Activated CD8-positive, alpha-beta memory T cell treated with anti-CD3 and anti-CD28 coated beads, Interleukin-2, amount 50 U/mL, for 4 hours (primary cell): ENCODE measurements at places on chromosomes 12 and 14.

- DNase-seq = no peak
Measured at GRCh38 chr12:107967170-107967569, 161.9 kb upstream of the WSCD2 start.

GRCh38 chr12:18483698-18484325 is 222.5 kb downstream of the PIK3C2G start:
- DNase-seq = no peak

- DNase-seq = no peak
Measured at GRCh38 chr14:104149617-104150135, 11.3 kb downstream of the KIF26A start.

GRCh38 chr12:12696562-12697383 is 790 bp upstream of the GPR19 start:
- DNase-seq = peak; percentile 88

DNA sequence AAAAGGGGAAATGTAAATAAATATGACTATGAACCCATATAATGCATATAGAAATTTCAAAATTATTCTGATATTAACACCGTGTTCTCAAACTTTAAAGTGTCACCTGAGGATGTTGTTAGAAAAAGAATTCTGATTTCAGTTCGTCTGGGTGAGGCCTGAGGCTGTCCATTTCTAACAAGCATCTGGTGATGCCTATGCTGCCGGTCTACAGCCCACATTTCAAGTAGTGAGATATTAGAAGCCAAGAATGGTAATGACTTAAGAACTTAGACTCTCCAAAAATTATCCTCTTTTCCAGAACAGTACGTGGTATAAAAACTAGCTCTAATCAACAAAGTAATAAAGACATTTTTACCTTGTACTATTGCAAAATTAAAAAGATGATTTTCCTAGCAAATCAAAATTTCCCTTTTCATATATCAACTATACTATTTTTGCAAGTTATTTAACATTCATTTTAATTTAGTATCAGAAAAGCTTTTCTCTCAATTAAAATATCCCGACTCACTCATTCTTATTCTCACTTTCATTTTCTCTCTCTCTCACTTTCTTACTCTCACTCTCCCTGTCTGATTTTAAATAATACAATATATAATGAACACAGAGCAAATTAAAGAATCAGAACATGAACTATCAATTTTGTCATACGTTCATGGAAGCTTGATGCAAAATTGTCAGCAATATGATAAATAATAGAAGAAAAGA is 35.0 kb downstream of the PIK3C2G start:
- DNase-seq = no peak

- no peak for DNase-seq
Measured at GRCh38 chr14:34646570-34647255, 16.8 kb upstream of the SNX6 start.

- DNase-seq = no peak
Measured at GRCh38 chr12:32444895-32445294, 45.5 kb downstream of the FGD4 start.

DNA sequence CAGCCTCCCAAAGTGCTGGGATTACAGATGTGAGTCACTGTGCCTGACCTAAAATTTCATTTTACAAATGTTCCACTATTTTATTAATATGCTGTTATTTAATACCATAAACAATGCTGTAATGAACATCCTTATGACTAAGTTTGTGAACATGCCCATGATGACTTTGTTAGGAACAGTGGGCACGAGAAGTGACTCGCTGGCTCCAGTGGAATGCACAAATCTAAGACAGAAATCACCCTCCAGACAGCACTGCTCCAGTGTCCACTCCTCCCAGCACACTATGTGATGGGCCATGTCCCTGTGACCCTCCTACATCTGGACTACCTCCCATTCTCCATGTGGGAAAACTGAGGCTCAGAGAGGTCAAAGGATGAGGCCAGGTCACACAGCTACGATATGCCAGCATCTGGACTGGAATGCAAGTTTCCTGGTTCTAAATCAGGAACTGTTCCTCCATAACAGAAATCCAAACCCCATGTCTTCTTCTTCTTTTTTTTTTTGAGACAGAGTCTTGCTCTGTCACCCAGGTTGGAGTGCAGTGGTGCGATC is 57.9 kb downstream of the GPR68 start:
- no peak for DNase-seq

DNA sequence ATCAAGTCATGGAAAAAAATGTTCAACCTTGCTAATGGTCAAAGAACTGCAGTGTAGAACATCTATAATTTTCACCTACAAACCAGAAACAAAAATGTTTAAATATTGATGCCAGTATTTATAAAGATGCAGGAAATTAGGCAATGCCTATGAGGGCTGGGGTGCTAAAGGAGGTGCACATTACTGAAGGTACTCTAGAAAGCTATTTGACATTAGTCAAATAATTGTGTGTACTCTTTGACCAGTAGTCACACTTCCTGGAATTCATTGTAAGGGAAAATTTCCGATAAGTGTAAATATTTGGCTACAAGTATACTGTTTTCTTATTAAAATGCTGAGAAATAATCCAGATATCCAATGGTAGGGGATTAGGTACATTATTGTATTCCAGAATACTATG is 36.4 kb upstream of the HDAC7 start:
- no peak for DNase-seq

DNA sequence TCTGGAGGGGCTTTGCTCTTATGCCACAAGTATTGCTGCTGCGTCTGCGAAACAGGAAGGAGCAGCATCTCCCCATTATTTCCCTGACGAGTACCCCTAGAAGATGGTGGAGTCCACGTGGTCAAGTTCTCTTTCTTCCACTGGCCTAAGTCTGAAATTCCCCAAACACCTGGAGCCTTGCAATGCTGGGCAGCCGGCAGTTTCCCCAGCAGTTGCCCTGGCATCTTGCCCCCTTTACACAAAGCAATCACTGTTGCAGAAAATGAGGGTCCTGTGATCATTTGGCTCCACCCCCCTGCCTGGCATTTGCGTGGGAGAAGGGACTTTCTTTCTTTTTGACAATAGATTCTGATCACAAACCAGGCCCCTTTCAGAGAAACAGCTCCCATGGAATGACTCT is 56.9 kb downstream of the FOS start:
- DNase-seq = no peak

GRCh38 chr14:61934385-61934784 is 172.2 kb downstream of the SNAPC1 start:
- no peak for DNase-seq

DNA sequence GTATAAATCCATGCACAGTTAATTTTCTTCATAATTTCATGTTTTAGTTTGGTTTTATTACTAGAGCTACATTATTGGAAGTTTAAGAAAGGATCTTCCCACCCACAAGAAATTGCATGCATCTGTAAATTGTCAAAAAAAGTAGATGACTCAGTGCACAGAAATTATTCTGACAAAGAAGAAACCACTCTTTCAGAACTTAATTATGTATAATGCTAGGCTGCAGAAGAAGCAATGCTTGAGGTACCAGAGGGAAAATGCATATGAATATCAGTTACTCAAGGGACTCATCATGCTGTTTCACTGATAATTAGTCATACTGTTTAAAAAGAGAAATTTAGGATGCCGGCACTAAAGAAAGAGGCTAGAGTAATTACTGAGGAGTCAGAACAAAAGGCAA is 147.0 kb downstream of the SLC16A7 start:
- DNase-seq = no peak
